Stimulated activated CD8-positive, alpha-beta memory T cell treated with anti-CD3 and anti-CD28 coated beads, Interleukin-4, amount 100 ng/mL, for 4 hours (primary cell): ENCODE measurements at places on chromosomes 2 and 18.

DNA sequence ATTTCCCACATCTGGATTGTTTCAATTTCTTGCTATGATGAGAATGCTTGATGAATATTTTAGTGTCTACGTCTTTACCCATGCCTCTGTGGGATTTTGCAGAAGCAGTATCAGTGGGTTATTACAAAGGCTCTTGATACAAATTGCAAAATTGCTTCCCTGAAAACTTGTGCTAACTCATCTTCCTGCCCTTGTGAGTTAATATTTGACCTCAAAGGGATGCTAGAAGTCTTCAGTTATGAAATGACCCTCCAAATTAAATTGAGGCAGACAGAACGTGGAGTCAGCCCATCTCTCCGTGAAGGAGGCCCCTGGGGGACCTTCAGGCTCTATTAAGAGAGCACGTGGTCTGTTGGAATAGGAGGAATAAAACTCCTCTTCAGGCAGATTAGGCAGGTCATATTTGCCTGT is 239.2 kb upstream of the HS6ST1 start:
- no peak for DNase-seq

- DNase-seq = peak; percentile 64
Measured at GRCh38 chr2:86790676-86791572, at the start of gene CD8A. CD8A (minus strand) TSS chr2:86790913; CDS start chr2:86790825, 88 bp downstream.

GRCh38 chr2:48292393-48292792 is 237.6 kb upstream of the STON1 start:
- DNase-seq = no peak

- peak; percentile 2 for DNase-seq
Measured at GRCh38 chr2:32357318-32358110, 691 bp downstream of the BIRC6 start.

- DNase-seq = no peak
Measured at GRCh38 chr2:27369471-27370025, 590 bp downstream of the EIF2B4 start.

DNA sequence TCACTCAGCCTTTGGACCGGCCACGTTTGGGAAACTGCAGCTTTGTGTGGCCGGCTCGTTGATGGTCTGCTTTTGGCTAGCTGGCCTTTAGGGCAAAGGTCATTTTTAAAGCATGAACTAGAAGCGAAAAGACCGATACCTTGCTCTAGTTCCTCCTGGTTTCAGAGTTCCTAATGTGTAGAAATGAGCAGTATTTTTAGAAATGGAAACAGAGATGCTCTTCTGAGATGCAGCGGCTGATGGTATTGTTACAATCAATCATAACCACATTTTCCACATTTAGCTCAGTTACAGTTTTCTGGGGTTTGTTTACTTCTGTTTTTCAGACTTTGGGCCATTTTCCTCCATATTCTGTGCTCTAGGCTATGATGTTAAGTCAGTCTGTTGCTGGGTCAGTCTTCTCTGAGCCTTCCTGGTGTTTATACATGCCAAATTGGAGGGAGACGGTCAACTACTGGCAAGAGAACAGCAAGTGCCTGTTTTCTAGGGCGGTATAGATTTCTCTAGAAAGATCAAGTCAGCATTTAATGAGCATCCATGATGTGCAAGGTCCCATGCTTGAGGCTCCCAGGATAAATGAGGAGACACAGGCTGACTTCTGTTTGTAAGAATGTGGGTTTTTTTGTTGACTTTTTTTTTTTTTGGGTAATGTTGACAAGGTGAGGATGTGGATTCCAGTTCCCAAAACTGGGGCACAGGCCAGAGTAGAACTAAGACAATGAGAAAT is 28.0 kb downstream of the RNF144A start:
- no peak for DNase-seq

DNA sequence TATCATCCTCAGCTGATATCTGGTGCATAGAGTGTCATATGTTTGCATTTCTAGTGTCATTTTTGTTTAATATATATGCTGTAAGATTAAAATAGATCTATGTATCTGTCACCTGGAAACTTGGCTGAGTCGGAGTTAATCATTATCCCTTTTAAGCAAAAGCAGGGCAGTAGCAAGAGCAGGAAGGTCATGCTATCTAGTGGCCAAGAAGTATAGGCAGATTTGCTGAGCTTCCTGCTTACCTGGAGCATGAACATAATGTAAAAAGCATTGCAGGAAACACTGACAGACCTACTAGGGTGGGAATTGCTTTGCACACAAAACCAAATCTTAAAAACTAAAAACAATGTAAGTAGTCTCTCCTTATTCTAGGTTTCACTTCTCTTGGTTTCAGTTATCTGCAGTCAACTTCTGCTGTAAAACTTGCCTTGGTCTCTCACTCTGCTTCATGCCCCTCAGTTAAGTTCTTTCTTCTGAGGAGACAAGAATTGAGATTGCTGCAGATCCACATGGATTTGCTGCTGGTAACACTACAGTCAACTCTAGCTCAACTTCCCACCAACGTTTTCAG is 295.3 kb downstream of the CDH7 start:
- no peak for DNase-seq

DNA sequence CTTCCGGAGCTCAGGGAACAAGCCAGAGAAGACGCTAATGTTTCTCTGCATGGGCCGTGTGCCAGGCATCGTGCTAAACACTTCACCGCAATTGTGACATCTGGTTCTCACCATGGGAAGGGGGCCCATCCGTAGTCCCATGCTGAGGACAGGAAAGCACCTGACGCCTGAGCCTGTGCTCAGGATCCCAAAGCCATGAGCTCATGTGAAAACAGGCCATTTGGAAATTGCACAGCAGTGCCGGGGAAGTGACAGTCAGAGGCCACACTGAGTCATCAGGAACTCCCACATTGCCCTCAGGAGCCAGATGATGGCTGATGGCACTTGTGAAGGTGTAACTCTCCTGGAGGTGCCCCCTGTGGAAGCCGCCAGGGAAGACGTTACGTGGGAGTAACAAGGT is 141.0 kb downstream of the INHBB start:
- DNase-seq = no peak

GRCh38 chr18:48540251-48541025 is 1.6 kb downstream of the CTIF start:
- DNase-seq = peak; percentile 46

DNA sequence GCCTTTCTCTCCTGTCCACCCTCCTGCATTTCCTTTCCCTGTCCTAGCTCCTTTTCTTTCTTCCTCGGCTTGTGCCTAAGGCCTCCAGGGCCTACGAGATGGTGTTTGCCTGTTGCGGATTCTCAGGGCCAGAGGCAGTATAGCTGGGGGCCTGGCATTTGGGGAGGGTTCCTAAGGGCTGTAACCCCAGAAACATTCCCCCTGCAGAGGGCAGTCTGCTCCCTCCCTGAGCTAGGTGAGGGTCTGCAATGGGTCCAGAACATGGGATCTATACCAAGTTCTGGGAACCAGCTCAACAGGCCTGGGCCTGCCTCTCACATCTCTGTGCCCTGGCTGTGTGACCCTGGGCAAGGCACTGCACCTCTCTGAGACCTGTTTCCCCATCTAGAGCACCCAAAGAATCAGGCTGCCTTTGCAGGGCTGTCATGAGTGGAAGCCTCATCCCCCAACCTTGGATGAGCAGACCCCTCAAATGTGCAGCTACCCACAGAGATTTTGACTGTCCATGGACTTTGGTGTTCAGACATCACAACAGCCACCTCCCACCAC is 97.5 kb downstream of the GLI2 start:
- DNase-seq = no peak

GRCh38 chr2:106038601-106039375 is 155.3 kb downstream of the UXS1 start:
- DNase-seq = no peak

GRCh38 chr2:230335461-230335863 is 8.5 kb downstream of the SP140L start:
- no peak for DNase-seq

DNA sequence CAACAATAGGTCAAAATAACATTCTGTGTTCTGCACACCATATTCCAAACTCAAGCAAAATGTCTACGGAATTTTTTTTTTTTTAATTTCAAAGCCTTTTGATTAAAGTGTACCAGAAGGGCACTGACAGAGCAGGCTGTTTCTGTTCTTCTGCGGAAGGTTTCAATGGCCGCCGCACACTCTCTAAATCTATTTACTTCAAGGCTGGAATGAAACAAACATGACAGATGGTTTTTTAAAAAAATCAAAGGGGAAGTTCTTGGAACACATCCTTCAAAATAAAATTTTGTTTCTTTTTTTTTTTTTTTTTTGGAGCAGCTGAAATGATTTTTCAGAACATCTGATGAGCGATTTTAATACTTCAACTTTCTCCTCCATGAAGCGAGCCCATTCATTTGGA is 259.1 kb downstream of the TXNL1 start:
- DNase-seq = no peak

DNA sequence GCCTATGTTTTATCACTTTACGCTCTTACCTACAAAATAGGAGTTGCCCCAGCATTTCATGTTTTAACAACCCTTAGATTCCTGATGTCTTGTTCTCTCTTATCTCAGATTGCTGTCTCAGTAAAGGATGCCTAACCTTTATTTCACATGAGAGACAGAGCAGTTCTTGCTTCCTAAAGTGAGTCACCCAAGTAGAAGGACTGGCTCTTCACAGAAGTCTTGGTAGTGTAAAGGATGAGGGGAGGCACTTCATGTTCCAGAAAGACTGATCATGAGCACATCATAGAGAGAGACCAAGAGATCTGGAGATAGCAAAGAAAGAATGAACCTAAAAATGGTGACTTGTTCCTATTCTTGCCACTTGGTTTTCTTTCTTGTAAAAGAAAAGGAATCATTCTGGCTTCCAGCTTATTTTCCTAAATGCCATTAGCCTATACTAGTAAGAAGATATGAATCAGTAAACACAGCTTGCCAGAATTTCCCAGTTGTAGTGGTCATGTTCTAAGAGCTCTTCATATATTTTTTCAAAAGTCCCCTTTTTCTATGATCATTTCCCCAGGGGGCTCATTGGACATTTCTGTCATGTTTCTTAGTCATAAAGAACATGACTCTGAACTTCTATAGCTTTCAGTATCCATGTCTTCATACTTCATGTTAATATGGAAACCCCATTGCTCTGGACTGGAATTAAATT is 54.9 kb downstream of the MAPRE2 start:
- DNase-seq = no peak

GRCh38 chr2:216170076-216170763 is 61.1 kb downstream of the XRCC5 start:
- DNase-seq = no peak

- no peak for DNase-seq
Measured at GRCh38 chr2:232872826-232873225, 2.8 kb downstream of the SNORC start.

GRCh38 chr2:72895759-72896281 is 8.6 kb downstream of the SPR start:
- no peak for DNase-seq

- no peak for DNase-seq
Measured at GRCh38 chr2:190841707-190842505, 38.7 kb upstream of the GLS start.

GRCh38 chr18:28823506-28824182 is 646.7 kb upstream of the CDH2 start:
- DNase-seq = no peak

DNA sequence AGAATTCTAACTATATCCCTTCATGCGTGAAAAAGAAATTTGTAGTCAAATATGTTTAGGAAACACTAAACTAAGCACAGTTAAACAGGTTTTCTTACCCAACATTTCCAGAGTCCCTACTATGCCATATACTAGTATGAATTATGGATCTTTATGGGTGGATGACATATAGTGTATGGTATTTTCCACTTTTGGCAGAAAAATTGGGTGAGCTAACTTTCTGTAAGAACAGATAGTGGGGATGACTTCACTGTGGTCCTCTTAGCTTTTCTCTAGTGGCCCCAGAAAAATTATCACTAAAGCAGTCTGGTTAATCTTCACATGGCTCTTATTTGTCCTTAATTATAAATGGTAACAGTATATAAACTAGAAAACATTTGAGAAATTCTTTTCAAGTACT is 240.0 kb upstream of the GULP1 start:
- no peak for DNase-seq

DNA sequence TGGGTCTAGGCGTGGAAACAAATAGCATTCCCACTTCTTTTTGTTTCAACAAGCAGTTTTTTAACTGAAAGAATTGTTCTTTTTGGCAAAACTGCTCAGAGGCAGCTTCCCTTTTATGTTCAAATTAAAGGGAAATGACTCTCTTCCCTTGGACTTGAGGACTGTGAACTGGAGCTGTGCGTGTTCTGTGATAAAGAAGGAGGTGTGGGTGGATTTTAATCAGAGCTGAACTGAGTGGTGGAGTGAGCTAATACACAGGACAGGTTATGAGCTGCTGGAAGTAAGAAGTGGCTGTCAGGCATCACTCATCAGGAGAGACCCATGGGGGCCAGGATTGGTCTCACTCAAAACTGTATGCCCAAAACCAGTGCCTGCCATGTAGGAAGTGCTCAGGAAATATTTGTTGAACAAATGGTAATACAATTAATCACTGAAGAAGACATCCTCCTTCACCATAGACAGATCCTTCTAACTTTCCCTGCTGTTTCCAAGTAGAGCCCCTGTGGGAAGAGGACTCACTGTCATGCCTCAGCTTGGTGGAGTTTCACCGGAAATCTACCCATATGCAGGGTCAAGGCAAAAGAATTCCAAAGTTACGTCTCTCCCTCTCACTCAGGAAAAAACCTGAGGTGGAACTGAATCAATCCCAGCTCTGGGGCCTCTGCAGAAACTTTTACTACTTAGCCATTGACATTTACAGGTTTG is 55.9 kb downstream of the FEZ2 start:
- no peak for DNase-seq
